ENCODE measurements at places on chromosomes 6 and 20.

DNA sequence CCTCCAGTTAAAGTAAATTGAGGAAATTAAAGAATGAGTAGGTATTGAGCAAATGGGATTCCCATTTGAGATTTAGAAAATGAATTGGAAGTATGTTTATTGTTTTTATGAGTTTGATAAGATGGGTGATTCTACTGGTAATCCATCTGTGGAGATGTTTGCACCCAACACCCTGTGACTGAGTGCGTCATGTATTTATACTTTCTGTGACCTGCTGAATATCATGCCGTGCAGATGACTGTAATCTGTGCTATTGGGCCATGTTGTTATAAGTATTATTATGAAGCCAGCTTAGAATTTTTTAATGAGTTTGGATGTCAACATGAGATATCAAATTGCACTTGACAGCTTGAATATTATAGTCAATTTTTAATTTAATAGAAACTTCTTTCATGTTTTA lies 17.7 kb downstream of the FAM83B start:
- DNase-seq, result no peak

DNA sequence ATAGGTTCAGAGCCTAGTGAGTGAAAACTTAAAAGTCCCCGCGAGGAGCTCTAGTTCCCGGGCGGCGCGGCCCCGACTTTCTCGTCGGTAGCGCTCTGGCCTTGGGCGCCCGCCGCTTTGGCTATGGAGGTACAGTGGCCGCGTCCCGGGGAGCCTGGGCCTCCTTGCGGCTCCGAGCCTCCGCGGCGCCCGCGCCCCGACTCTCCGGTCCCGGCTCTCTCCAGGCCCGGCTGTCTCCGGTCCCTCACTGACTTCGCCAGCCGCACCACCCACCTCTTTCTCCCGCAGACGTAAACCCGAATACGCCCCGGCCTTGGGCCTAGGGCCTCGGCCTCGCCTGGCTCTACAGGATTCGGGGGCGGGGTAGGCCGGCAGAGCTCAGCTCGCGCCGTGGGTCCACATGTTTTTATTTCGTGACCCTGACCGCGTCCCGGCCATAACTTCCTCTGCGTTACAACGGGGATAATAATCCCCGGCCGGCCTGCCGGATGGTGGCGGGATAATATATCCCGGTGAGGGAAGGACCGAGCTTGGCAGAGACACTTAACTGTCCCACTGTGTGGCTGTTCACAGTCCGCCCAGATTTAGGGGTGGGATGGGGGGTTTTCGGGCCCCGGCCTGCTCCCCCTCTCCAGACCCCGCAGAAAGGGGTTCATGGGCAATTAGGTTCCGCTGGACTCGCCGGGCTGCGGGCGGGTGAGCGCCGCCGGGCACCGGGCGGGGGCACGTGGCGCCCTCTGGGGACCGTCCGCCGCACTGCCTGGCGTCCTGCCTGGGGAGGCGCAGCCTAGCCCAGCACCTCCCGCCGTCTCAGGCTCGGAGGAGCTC lies 10.0 kb upstream of the TBX18 start:
- DNase-seq, result peak; percentile 72

- DNase-seq, result no peak
Measured at GRCh38 chr6:12132351-12133222, 120.5 kb downstream of the HIVEP1 start.

- no peak for DNase-seq
Measured at GRCh38 chr6:119310486-119311036, 39.0 kb downstream of the MAN1A1 start.

GRCh38 chr20:10478205-10478604 lies 43.1 kb downstream of the SLX4IP start:
- DNase-seq, result peak; percentile 26

DNA sequence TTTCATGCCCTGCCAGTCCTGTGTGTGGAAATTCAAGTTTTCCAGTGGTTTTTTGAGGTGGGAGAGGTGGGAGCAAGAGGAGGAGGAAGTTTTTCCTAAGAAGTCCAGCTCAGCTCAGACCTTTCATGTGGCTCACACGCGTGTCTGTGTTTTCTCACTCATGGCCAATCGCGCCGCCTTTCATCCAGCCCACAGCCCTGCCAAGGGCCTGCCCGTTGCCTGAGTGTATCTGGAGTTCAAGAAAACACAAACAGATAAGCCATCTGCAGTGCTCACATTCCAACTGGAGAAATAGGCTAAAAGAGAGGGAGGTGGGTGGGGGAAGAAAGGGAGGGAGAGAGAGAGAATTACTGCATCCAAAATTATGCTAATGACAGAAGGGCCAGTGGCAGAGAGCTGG lies 12.6 kb upstream of the MPC1 start:
- no peak for DNase-seq

GRCh38 chr20:23126281-23127061 lies 40.3 kb upstream of the CD93 start:
- DNase-seq, result no peak

GRCh38 chr6:155219299-155219698 lies 44.5 kb upstream of the CLDN20 start:
- DNase-seq, result no peak
